Chondrocyte (in vitro differentiated cells): ENCODE measurements at places on chromosomes 2 and 18. TPM values are rescaled to one million over a fixed set of nuclear protein-coding genes. Genes with fewer than 3 reads are reported as not detected.

Gene SCN1A
- total RNA-seq, result 0.05 TPM in 1 of 3 replicates, not detected in the others

Gene SERPINB7
- total RNA-seq, result not detected in 3 replicates

DNA sequence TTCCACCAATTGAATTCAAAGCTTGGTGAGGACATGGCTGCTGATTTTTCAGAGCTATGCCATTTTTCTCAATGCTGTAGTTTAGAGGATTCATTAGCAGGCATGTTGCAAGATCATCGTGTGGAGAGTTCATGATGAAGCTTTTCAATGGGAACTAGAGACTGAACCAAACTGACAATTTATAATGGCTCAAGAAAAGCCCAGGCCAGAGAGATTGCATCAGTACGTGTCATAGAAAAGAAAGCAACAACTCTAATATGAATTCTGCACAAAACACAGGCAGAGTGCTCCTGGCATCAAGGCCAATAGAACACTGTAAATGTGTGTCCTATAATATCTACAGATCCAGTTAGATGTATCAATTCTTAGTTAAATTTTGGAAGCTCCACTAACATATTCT lies 477.6 kb downstream of the LRP1B start:
- peaks cover 4% of the 10 kb centered on the region for H3K27me3 ChIP-seq
- H3K36me3 ChIP-seq, result no peaks in the 10 kb centered on the region
- H3K4me1 ChIP-seq, result no peaks in the 10 kb centered on the region
- no peak for DNase-seq

DNA sequence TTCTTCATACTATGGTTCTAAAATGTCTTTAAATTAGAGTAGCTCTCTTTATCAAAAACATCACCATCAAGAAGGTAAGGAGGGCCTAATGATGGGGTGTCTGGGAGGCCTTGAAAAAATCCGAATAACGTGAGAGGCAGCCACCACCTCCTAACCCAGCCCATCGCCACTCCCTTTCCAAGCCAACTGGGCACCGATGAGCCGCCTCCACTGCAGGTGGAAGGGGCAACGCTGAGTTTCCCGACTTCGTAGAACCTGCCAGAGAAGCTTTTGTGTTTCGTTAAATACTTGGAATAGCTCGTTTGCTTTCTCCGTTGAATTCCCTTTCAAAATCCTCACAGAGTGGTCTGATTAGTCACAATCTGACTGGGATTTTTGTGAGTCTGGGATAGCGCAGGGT lies 22.0 kb upstream of the RPL31 start:
- peaks cover 42% of the 10 kb centered on the region for H3K4me1 ChIP-seq
- H3K36me3 ChIP-seq, result peaks cover 23% of the 10 kb centered on the region
- no peak overlapping the region for H3K27ac ChIP-seq
- DNase-seq, result no peak
- no peaks in the 10 kb centered on the region for H3K27me3 ChIP-seq
- H3K4me3 ChIP-seq, result no peak overlapping the region

- no peak for DNase-seq
- no peak overlapping the region for H3K4me3 ChIP-seq
- no peak overlapping the region for H3K27ac ChIP-seq
- H3K27me3 ChIP-seq, result peaks cover 8% of the 10 kb centered on the region
- no peaks in the 10 kb centered on the region for H3K4me1 ChIP-seq
Observed at GRCh38 chr2:162731917-162732804, 106.4 kb downstream of the KCNH7 start.

DNA sequence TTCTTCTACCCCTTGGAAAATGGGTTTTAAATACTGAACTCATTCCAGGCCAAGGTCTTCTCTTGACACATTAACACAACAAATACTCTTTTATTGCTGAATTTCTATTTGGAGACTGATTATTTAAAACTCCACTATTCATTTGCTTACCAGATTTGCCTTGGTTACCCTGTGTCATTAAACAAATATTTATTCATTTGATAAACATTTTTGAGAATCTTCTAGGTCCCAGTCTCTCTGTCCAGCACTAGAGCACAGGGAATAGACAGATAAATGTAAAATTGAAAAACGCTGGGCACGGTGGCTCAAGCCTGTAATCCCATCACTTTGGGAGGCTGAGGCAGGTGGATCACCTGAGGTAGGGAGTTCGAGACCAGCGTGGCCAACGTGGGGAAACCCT lies 9.8 kb upstream of the MRO start:
- DNase-seq, result no peak
- H3K27ac ChIP-seq, result no peak overlapping the region
- H3K4me3 ChIP-seq, result no peak overlapping the region
- no peaks in the 10 kb centered on the region for H3K27me3 ChIP-seq

GRCh38 chr2:119649364-119649917 lies 29.6 kb upstream of the TMEM177 start:
- peaks cover 13% of the 10 kb centered on the region for H3K27me3 ChIP-seq
- H3K36me3 ChIP-seq, result no peaks in the 10 kb centered on the region
- peaks cover 2% of the 10 kb centered on the region for H3K4me1 ChIP-seq
- DNase-seq, result no peak

- no peak for DNase-seq
- no peak overlapping the region for H3K27ac ChIP-seq
- H3K4me1 ChIP-seq, result peaks cover 10% of the 10 kb centered on the region
- no peak overlapping the region for H3K4me3 ChIP-seq
- no peaks in the 10 kb centered on the region for H3K27me3 ChIP-seq
Observed at GRCh38 chr2:38498045-38498481, 104.7 kb downstream of the HNRNPLL start.

DNA sequence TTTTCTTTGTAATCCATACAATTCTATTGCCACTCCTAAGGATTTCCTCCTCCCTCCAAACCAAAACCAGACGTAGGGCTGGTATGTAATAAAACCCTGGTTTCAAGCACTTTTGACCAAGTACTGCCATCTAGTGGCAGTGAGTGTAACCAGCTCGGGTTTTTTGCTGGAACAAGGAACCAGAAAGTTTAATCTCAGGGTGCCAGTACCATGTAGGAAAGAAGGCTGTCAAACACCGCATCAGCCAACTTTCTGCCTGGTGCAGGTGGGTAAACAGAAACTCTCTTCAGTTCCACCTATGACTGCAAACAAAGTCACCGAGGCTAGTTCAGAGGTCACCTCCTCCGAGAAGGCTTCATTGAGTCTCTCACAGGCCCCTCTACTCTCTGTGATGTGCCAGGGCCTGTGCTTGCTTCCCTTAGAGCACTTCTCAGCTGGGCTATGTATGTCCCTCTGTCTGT lies 10.2 kb upstream of the THNSL2 start:
- H3K27me3 ChIP-seq, result peaks cover 2% of the 10 kb centered on the region
- DNase-seq, result no peak
- no peaks in the 10 kb centered on the region for H3K4me1 ChIP-seq
- no peak overlapping the region for H3K4me3 ChIP-seq
- H3K27ac ChIP-seq, result no peak overlapping the region

DNA sequence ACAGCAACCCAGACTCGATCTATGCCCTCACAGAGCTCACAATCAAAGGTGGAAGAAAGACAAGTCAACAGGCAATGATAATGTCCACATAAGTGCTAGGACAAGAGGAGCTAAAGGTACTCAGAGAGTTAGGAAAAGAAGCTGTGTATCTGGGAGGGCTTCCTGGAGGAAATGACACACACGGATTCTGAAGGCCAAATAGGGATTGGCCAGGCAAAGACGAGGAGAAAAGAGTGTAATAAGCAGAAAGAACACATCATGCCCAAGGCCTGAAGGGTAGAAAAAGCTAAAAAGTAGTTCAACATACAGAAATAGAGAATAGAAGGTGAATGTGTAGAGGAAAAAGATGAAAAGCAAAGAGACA lies 36.1 kb downstream of the VIT start:
- no peak overlapping the region for H3K4me3 ChIP-seq
- H3K4me1 ChIP-seq, result peaks cover 9% of the 10 kb centered on the region
- no peaks in the 10 kb centered on the region for H3K27me3 ChIP-seq
- no peak for DNase-seq

DNA sequence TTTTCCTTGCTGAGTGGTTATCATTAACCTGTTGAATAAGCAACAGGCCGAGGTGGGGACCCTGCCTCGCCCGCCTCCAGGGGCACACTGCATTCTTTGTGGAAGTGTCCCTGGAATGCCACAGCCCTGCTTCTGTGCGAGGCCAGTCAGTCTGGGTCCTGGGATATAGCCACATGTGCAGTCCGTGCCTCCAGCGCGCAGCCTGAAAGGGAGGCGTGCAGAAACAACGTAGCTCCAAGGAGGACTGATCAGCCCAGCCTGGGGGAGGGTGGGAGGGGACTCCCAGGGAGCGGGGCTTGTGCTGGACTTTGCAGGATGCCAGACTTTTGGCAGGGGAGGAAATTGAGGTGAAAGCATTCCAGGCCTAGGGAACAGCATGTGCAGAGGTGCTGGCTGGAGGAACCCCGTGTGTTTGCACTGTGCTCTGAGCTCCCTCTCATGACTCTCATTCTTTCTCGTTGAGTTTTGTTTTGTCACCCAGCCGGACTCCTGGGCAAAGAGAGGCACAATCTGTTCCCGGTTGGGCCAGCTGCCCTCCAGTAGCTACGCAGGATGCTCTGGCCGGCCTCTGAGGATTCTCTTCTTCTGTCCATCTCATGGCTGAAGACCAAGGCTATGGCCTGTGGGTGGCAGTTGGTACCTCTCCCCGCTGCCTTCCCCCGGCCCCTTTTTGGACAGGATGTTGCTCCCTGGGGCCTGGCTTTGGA lies 39.7 kb downstream of the HPCAL1 start:
- DNase-seq, result peak; percentile 78
- H3K27me3 ChIP-seq, result no peaks in the 10 kb centered on the region
- no peaks in the 10 kb centered on the region for H3K36me3 ChIP-seq
- H3K4me1 ChIP-seq, result peaks cover 36% of the 10 kb centered on the region
- H3K4me3 ChIP-seq, result no peak overlapping the region

DNA sequence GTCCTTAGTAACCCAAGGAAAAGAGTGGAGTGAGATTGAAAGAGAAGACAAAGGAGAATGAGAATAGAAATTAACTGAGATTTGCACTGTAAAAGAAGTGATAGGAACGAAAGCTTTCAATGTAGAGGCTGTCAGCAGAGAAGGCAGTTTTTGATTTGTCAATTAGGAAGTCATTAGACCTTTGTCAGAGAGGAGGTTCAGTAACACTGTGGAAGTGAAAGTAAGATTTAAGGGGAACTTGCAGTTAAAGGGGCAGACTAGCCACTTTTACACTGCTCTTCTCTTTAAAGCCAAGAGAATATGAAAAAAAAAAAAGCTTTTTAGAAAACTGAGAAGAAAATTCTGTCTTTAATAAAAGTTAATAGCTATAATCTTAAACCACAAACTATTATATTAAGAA lies 11.5 kb upstream of the KYNU start:
- no peak overlapping the region for H3K27ac ChIP-seq
- H3K4me1 ChIP-seq, result peaks cover 31% of the 10 kb centered on the region
- no peak for DNase-seq
- no peaks in the 10 kb centered on the region for H3K36me3 ChIP-seq
- H3K27me3 ChIP-seq, result no peaks in the 10 kb centered on the region

GRCh38 chr2:30933496-30933895 lies 126.2 kb upstream of the CAPN13 start:
- no peaks in the 10 kb centered on the region for H3K27me3 ChIP-seq
- H3K4me3 ChIP-seq, result no peak overlapping the region
- no peak for DNase-seq
- no peaks in the 10 kb centered on the region for H3K4me1 ChIP-seq
- no peak overlapping the region for H3K27ac ChIP-seq

DNA sequence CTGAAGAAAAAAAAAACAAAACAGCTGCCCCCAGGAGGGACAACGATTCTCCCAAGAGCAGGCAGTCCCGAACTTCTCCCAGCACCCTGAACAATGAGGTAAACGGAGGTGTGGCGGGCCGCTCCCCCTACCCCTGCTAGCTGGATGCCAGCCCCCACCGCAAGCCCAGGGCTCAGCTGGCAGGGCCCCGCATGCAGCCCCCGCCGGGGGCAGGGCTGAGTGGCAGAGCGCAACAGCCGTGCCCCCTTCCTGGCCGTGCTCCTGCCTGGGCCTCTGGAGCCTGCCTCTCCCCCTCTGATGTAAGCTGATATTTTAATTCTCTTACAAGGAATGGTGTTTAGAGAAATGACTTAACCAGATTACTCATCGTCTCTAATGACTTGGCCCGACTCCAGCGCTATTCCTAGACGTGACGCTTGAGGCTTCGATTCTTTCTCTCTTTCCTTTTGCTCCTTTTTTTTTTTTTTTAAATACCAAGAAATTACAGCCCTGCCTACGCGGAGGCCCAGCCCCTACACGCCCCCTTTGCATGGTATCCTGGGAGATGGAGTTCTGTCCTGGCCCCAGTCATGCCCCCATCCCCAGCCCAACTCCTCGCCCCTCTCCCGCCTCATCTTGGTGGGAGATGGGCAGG lies 4.6 kb upstream of the ARID5A start:
- H3K36me3 ChIP-seq, result no peaks in the 10 kb centered on the region
- H3K27me3 ChIP-seq, result peaks cover under 1% of the 10 kb centered on the region
- H3K4me1 ChIP-seq, result peaks cover 65% of the 10 kb centered on the region
- DNase-seq, result no peak

DNA sequence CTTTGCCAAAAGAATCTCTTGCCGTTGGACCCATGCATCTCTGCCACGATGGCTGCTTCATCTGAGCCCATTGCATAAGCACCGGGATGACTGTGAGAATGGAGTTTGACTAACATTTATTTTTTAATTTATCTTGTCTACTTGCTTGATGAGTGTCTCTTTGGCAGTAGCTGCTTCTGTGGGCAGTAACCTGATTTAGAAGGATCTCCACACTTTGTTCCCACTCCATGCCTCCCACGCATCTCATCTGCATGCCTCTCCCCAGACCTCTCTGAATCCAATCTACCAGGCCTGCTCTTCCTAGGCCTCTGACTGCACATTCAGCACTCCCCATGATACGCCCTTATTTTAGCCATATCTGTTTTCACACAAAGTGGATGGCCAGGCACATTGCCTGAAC lies 23.7 kb upstream of the TMX3 start:
- no peaks in the 10 kb centered on the region for H3K27me3 ChIP-seq
- DNase-seq, result no peak
- peaks cover 18% of the 10 kb centered on the region for H3K4me1 ChIP-seq

DNA sequence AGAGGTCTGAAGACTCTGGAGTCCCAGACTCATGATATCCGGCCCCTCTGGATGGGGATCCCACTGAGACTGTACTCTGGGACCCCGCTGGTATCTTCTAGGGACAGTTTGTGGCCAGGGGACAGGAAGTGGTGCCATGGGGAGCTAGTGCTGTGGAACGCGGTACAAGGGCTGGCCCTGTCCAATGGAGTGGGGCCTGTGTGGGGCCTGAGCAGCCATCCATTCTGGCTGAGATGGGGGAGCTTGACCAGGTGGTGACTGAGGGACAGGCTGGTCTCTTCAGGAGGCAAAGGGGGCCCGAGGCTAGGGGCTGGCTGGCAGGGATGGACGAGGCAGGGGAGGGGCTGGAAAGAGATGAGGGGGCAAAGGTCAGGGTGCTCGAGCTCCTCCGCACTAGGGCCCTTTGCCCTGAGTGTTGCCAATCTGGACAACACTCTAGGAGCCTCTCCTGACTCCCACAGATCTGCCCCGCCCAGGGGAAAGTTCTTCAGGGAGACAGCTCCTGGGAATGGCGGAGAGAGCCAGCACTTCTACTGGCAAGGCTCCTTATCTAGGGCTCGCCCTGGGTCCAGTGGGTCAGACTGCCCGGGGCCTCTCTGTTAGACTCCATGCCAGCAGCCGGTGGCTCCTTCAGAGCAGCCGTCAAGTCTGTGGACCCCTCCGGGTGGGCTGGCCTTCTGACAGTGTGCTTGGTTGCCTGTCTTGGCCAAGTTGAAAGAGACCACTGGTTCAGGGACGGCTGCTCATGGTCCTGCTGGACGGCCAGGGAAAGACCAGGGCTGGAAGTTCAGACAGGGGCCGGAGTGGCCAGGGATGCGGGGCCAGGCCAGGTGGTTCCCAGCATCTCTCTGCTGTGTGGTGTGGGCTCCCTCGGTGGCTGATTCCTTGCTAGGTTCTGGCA lies 12.3 kb downstream of the MALL start:
- H3K36me3 ChIP-seq, result no peaks in the 10 kb centered on the region
- no peak overlapping the region for H3K4me3 ChIP-seq
- DNase-seq, result no peak
- H3K27me3 ChIP-seq, result no peaks in the 10 kb centered on the region
